ENCODE measurements at places on chromosomes 6 and 20.

- DNase-seq: no peak
Observed at GRCh38 chr20:21100578-21101452, 5.3 kb downstream of the LINC00237 start.

GRCh38 chr6:162538643-162539064 is 188.9 kb downstream of the PRKN start:
- no peak for DNase-seq

- DNase-seq: peak; percentile 25
Observed at GRCh38 chr20:34834459-34834893, 9.0 kb upstream of the NCOA6 start.

GRCh38 chr6:105748737-105749161 is 337.4 kb upstream of the PRDM1 start:
- no peak for DNase-seq

DNA sequence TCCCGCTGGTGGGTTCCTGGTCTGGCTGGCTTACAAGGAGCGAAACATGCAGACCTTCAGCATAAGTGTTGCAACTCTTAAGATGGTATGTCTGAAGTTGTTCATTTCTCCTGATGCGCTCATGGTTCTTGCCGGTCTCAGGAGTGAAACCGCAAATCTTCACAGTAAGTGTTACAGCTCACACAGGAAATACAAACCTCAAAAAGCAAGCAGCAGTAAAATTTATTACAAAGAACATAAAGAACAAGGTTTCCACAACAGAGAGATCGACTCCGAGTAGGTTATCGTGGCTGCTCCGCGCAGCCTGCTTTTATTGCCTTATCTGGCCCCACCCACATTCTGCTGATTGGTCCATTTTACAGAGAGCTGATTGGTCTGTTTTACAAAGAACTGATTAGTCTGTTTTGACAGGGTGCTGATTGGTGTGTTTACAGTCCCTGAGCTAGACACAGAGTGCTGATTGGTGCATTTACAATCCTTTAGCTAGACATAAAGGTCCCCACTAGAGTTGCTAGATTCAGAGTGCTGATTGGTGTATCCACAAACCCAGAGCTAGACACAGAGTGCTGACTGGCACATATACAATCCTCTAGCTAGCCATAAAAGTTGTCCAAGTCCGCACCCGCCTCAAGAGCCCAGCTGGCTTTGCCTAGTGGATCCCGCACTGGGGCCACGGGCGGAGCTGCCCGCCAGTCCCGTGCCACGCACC is 39.2 kb downstream of the TRIM27 start:
- no peak for DNase-seq

DNA sequence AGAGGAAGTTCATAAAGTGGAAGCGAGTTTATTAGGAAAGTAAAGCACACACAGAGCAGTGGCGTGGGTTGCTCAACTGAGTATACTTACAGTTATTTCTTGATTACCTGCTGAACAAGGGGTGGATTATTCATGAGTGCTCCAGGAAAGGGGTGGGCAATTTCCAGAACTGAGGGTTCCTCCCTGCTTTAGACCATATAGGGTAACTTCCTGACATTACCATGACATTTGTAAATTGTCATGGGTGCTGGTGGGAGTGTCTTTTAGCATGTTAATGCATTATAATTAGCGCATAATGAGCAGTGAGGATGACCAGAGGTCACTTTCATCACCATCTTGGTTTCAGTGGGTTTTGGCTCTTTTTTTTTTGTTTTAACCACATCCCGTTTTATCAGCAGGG is 29.8 kb downstream of the PDYN start:
- no peak for DNase-seq

All from H54 (cell line).